ENCODE measurements at places on chromosomes 16 and 17. TPM values are rescaled to one million over a fixed set of nuclear protein-coding genes. Genes with fewer than 3 reads are reported as not detected.

DNA sequence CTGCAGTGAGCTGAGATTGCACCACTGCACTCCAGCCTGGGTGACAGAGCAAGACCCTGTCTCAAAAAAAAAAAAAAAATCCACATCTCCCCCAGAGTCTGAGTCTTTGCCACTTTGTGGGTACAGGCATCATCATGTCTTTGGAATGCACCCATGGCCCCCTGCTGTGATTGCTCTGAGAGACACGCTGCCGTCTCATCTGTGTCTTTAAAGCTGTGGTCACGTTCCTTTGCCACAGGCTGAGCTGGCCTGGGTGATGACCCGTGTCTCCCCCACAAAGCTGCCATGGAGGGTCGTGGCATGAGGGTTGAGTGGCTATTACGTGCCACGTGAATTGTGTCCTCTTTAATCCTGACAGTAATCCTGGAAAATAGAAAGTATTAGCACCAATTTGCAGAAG, 20.2 kb downstream of the CRISPLD2 start:
- peak overlapping the region; percentile 84 for H3K27ac ChIP-seq
- H3K27me3 ChIP-seq = no peaks in the 10 kb centered on the region
- H3K36me3 ChIP-seq = no peaks in the 10 kb centered on the region
- peaks cover 48% of the 10 kb centered on the region for H3K4me1 ChIP-seq
- H3K4me3 ChIP-seq = no peak overlapping the region

Gene HS3ST3A1
- 7.6 TPM for total RNA-seq

- H3K4me3 ChIP-seq = no peak overlapping the region
- no peaks in the 10 kb centered on the region for H3K36me3 ChIP-seq
- H3K27ac ChIP-seq = no peak overlapping the region
- no peak for DNase-seq
- H3K27me3 ChIP-seq = no peaks in the 10 kb centered on the region
Measured at GRCh38 chr17:10136258-10136981, 62.0 kb downstream of the GAS7 start.

Gene NOMO2
- 307 TPM for total RNA-seq

GRCh38 chr17:2697611-2698162, 13.9 kb downstream of the CLUH start:
- H3K4me3 ChIP-seq = no peak overlapping the region
- no peaks in the 10 kb centered on the region for H3K4me1 ChIP-seq
- no peak overlapping the region for H3K27ac ChIP-seq
- peaks cover 11% of the 10 kb centered on the region for H3K36me3 ChIP-seq
- DNase-seq = no peak
- H3K27me3 ChIP-seq = no peaks in the 10 kb centered on the region

DNA sequence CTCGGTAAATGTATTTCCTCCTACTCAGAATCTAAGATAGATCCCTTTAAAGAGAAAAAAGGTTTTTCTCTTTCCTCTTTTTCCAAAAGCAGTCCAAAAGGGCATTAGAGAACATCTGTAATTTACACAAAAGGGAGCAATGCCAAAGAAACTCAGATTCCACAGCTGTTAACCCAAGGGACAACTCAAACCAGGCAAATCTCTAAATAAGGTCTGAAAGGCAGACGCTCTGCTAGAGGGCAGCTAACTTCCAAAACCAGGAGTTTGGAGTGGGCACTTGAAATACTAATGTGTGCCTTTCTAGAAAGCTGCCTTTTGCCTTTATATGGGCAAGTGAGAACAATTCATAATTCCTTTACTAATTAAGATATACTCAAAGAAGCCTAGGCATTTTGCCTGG, 435.7 kb downstream of the ZFHX3 start:
- DNase-seq = no peak
- H3K27me3 ChIP-seq = no peaks in the 10 kb centered on the region
- H3K4me1 ChIP-seq = no peaks in the 10 kb centered on the region
- no peak overlapping the region for H3K4me3 ChIP-seq

Gene SGCA
- not detected for total RNA-seq

Gene ARL5C
- total RNA-seq = not detected

GRCh38 chr17:63567229-63567628, 17.0 kb downstream of the DCAF7 start:
- H3K27me3 ChIP-seq = no peaks in the 10 kb centered on the region
- H3K4me1 ChIP-seq = no peaks in the 10 kb centered on the region
- H3K36me3 ChIP-seq = no peaks in the 10 kb centered on the region
- no peak for DNase-seq
- H3K27ac ChIP-seq = no peak overlapping the region
- no peak overlapping the region for H3K4me3 ChIP-seq

- no peaks in the 10 kb centered on the region for H3K27me3 ChIP-seq
- H3K27ac ChIP-seq = no peak overlapping the region
- H3K36me3 ChIP-seq = no peaks in the 10 kb centered on the region
- H3K4me3 ChIP-seq = no peak overlapping the region
- no peaks in the 10 kb centered on the region for H3K4me1 ChIP-seq
- DNase-seq = no peak
Measured at GRCh38 chr16:85735946-85736345, 14.9 kb downstream of the C16orf74 start.

- no peak overlapping the region for H3K27ac ChIP-seq
- H3K27me3 ChIP-seq = no peaks in the 10 kb centered on the region
- H3K4me1 ChIP-seq = peaks cover 10% of the 10 kb centered on the region
- DNase-seq = peak; percentile 35
Measured at GRCh38 chr17:81991684-81992305, 14.4 kb downstream of the ASPSCR1 start.

DNA sequence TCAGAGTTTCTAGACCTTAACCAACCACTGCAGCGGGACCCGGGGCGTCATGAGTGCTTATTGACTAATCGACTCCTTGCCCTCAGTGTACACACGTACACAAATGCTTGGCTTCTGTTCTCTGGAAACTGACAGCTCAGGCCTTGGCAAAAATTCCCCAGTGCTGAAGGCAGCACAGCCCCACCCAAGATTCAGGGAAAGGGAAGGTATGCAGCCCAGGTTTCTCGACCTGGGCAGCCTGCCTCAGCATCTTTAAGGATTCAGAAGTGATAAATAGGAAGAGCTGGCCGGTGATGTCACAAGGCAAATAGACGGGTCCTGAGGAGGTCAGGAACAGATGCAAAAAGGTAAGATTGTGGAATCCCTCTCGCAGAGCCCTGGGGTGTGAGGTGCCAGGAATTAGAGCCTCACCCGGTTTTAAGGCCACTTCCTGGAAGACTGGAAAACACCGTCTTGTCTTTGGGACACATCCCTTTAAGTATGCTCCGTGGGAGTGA, 9.0 kb upstream of the CDH3 start:
- H3K27me3 ChIP-seq = no peaks in the 10 kb centered on the region
- no peak overlapping the region for H3K4me3 ChIP-seq
- DNase-seq = peak; percentile 53
- no peaks in the 10 kb centered on the region for H3K36me3 ChIP-seq
- H3K27ac ChIP-seq = no peak overlapping the region

Gene CHST6
- 3.4 TPM for total RNA-seq

Gene CCR7
- not detected for total RNA-seq

DNA sequence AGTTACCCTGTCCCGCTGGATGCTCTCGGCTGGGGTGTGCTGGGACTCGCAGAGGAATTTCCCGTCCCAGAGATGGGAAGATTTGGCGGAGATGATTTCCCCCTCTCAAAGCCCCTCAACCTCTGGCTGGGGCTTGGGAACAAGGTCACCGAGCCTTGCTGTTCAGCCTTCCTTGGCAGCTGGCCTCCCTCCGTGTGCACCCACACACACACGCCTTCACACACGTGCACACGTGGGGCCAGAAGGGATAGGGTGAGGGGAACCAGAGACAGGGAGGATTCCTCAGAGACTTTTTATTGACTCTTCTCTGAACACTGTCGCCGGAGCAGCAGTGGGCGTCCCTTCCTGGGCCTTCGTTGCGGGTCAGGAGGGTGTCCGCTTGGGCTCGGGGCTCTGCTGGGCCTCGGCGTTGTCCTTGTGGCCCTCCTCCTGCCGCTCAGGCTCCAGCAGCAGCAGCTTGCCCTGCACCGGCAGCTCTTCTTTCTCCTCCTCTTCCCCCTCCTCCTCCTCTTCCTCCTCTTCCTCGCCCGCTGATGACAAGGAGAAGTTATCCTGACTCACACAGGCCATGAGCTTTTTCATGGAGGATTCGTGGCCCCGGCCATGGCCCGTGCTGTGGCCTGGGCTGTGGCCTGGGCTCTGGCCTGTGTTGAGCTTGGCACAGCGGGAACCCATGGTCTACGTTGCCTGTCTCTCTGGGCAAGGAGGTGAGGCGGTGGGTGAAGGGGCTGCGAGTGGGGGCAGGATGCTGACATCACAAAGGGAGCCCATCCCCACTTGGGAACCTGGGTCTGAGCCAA, at the start of gene PRM3:
PRM3 (minus strand) TSS at position 709 of the 800 bp plus-strand sequence; CDS start at position 675, 34 bp downstream.
- peaks cover 2% of the 10 kb centered on the region for H3K27me3 ChIP-seq
- H3K4me3 ChIP-seq = no peak within 1 kb of the TSS
- H3K27ac ChIP-seq = no peak within 1 kb of the TSS
- H3K36me3 ChIP-seq = no peaks in the 10 kb centered on the region
- DNase-seq = no peak

Gene KCNAB3
- total RNA-seq = 1.4 TPM

Gene C17orf50
- not detected for total RNA-seq

DNA sequence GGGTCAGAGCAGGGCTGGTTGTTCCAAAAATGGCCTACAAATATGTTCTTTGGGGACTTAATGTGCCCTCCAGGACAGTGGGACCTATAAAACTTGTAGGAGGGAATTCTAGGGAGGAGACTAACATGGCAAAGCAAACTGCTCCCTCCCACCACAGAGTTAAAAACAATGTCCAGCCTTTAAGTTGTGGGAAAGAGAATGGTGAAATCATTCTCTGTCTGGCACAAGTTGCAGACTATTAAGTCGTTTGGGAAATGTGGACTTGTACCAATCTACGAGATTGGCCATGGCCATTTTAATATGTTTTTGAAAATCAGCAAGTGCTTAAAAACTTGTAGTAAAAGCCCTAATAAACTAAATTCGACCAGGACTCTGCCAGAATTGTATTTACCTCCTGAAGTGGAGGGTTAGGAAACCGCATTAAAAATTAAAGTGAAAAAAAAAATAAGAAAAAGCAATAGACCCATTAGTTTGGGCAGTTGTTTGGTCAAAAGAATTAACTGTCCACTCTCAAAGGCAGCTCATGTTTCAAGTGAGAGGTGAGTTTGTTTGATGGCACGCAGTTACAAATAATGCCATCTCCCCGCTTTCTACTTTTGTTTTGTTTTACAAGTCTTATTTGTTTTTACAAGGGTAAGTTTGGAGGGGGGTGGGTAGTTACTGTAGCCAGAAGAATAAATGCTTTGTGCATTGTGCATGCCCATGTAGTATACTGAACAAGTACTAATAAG, 32.4 kb downstream of the ANKFN1 start:
- H3K4me3 ChIP-seq = no peak overlapping the region
- DNase-seq = peak; percentile 73
- peaks cover 11% of the 10 kb centered on the region for H3K4me1 ChIP-seq
- H3K36me3 ChIP-seq = no peaks in the 10 kb centered on the region
- peak overlapping the region; percentile 77 for H3K27ac ChIP-seq
- H3K27me3 ChIP-seq = no peaks in the 10 kb centered on the region

DNA sequence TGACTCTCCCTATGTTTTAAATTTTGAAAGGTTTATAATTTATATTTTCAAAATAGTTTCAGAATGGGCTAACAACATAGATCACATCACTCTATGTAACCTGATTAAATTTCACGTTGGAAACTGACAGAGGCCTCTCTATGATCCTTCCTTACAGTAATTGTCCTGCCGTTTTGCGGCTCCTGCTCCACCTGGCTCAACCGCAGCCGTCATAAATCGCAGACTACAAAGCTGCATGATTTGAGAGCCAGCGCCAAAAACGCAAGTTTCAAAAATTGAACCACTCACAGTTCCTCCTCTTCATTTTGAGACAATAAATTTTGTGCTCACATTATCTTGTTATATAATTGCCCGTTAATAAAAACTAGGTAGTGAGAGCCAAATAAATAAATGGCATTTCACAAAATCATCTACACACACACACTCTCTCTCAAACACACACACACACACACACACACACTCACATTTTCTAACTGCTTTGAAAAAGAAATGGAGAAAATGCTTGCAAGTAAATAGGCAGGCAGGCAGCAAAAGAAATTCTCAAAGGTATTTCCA, 263.1 kb upstream of the PSMD7 start:
- no peaks in the 10 kb centered on the region for H3K4me1 ChIP-seq
- H3K27ac ChIP-seq = no peak overlapping the region
- H3K4me3 ChIP-seq = no peak overlapping the region
- DNase-seq = no peak

Gene C17orf107
- total RNA-seq = 3.9 TPM

Data from astrocyte (in vitro differentiated cells and primary cell).